ENCODE measurements at places on chromosomes 2 and 18.

- DNase-seq = no peak
Observed at GRCh38 chr18:62537946-62538345, 15.1 kb downstream of the ZCCHC2 start.

DNA sequence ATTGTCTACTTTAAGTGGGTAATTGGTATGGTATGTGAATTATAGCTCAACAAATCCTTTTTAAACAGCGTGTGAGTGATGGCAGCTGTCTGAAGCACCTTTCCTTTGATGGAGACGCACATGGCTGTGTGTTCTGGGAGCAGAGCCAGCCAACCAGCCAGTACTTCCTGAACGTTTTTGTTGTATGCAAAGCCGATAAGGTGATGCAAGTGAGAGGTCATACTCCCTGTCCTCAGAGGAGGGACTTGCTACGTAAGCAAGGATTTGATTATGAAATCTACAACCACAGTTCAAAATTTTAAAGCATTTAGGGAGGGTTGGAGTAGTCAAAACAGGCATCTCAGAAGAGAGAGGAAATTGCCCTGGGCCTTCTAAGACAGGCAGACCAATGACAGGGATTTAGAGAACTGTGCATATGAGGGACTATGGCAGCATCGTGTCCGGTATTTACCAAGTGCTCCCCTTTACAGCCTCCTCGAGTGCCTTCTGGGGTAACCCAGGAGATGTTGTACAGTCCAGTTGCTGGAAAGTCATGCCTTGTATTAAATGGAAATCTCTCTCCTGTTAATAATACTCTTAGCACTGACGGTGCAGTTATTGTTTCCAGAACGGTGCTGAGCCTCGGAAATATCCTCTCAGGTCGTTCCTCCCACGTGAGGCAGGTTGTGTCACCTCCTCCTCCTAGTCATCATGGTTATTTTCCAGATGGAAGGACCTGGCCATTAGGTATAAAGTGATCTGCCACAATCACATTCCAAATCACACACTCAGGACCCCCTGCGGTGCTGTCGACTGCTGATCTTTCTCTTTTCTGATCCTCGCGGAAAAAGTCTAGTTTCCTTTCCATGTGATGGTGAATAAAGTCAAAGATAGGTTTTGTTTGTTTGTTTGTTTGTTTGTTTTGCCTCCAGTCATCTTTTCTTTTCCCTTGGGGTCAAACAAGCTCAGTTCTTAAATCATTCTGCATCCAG lies 28.4 kb downstream of the ARHGEF4 start:
- peak; percentile 72 for DNase-seq

- DNase-seq = no peak
Observed at GRCh38 chr2:189576396-189576795, 4.2 kb downstream of the SLC40A1 start.

- peak; percentile 24 for DNase-seq
Observed at GRCh38 chr2:232389327-232389726, 10.8 kb downstream of the ALPP start.

DNA sequence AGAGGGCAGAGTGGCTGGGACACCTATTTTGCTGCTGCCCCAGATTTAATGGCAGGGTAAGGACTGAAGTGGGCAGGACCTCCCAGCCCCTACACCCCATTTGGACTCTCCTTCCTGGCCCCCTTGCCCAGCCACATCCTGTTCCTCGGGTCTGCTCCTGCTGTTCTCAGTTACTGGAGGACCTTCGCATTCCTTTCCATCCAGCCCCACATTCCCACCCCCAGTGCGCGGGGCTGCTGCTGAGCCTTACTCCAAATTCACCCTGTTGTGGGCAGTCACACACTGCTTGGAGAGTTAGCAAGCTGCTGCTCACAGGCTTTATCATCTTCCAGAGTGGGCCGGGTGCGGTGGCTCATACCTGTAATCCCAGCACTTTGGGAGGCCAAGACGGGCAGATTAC lies 75.2 kb upstream of the SLC14A2 start:
- DNase-seq = no peak

GRCh38 chr18:24810561-24811305 lies 350.3 kb downstream of the HRH4 start:
- DNase-seq = no peak

- no peak for DNase-seq
Observed at GRCh38 chr18:32360682-32361345, 109.9 kb downstream of the GAREM1 start.

DNA sequence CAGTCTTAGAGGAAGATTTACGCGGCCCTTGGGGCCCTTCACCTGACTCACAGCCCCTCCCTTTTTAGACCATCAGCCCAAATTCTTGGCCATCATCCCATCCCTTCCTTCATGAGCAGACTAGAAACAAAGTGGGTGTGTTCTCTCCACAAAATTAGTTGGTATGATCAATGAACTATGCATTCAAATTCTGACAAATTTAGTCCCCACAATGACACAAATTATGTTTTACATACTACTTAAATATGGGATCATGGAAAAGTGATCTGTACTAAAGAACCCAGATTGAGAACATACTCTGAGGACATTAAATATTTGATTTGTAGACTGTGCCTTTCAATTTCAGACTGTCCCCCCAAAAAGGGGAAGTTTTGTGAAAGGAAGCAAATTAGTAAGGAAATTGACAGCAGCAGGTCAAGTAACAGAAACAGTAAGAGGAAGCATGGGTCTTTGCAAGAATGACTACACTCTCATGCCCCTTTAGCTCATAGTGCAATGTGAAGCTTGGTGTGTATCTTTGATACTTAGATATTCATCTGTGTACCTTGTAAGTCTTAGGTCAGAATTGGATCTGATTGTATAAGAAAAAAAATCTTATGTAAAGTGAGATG lies 2.2 kb upstream of the MAPRE2 start:
- no peak for DNase-seq

DNA sequence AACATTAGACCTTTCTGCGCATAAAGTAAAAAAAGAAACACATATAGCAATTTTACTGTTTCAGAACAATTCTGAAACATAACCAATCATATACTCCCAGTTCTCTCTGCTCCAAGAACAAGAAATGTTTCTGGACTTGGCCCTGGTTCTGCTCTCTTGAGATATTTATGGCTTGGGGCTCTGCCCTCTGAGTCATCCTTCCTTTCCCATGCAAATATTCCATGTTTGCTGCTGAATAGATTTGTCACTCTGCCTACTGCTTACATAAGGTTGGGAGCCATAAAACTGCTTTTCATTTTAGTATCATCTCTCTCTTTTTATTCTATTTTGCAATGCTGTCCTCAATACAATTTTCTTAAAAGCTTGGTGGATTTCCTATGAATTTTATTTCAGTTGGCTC lies 499.6 kb upstream of the ACVR2A start:
- DNase-seq = no peak

DNA sequence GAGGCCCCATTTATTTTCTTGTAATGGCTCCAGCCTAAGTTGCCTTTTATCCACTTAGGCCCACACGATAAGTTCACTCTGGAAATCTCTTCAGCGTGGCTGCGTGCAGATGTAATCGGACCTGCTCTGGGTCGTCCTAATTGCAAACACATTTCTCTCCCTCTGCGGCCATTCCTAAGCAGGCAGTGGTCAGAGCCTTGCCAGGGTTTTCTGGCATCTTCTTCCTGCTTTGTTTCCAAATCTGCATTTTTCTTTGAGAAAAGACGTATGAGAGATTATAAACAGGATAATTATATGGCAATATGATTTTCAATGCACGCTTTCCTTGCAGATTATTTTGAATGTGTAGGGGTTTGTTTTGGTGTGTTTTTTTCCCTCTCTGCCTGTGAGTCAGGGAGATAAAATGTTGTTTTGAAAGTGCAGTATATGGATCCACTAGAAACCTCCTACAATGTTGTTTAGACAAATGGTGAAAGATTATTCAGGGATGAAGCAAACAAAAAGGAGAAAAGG lies 239.4 kb upstream of the TANK start:
- DNase-seq = peak; percentile 86

GRCh38 chr2:226215902-226216503 lies 583.6 kb downstream of the IRS1 start:
- DNase-seq = no peak

GRCh38 chr2:176205126-176205525 lies 16.7 kb downstream of the HOXD1 start:
- DNase-seq = no peak

- no peak for DNase-seq
Observed at GRCh38 chr2:192186806-192187205, 7.9 kb downstream of the TMEFF2 start.

DNA sequence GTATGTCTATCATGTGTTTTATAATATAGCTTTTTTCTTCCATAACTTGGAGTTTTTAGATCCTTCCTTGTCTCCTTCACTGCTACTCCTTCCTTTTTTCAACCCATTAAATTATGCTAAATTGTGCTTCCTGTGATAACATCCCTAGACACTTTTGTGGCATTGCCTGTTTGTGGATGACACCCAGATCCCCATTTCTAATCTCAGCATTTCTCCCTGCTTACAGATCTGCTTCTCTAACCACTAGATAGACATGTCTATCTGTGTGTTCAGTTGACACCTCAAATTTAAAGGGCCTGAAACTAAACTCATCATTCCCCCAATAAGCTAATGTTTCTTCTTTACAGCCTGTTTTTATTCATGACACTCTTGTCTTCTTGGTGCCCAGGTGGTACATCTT lies 244.8 kb downstream of the BABAM2 start:
- no peak for DNase-seq

- no peak for DNase-seq
Observed at GRCh38 chr2:216534809-216535208, 36.2 kb downstream of the RPL37A start.

GRCh38 chr2:134660626-134661402 lies 58.0 kb downstream of the TMEM163 start:
- no peak for DNase-seq

- no peak for DNase-seq
Observed at GRCh38 chr2:137255990-137256389, 490.6 kb downstream of the THSD7B start.

DNA sequence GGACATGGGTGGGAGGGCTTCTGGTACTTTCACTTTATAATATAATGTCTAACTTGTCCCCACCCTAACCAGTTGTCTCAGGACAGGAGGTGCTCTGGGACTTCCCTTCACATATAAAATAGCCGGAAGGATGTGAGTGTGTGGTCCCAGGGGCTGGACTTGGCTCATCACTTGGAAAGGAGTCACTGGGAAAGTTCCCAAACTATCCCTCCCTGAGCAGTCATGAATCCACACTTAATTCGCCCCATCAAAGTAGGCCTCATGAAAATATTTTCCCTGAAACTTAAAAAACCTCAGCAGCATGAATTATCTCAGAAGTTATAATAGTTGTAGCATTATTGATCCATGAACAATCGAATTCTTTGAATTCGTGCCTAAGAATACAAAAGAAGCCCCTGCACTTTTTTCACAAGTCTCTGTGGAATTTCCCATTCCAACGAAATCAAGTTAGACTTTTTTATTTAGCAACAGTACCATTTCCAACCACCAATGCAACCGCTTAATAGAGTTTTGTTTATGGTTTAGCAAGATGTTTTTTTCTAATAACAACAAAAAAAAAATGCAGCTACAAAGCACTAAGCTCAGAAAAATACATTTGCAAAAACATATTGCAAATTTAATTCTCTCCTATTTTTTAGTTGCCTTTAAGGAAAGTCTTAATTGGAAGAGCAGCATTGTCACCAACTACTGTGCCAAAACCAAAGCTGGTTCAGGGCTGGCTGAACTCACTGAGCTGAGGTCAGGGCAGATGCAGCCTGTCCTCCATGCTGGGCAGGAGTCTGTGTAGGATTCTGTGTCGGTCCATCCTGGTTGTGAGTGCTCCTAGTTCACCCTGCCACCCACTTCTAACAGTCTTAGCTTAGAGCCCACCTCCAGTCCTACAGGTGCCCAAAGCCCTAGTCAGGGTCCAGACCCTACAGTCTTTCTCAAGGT lies 68.8 kb upstream of the SPTBN1 start:
- DNase-seq = peak; percentile 64

DNA sequence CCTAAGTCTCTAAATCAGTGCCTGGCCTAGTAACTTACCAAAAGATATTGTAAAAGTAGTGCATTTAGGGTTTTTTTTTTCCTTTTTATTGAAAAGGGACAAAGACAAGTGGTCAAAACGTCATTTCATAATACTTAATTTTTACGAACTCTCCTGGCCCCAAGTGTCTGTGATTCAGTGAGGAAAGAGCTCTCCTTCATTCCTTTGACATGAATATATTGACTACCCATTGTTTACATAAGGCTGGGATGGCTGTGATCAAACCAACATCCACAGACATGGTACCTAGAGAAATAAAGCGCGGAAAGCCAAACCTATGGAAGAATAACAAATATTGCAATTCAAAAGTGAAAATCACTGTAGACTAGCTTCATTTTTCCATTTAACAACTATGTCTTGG lies 198.4 kb downstream of the BABAM2 start:
- peak; percentile 55 for DNase-seq

DNA sequence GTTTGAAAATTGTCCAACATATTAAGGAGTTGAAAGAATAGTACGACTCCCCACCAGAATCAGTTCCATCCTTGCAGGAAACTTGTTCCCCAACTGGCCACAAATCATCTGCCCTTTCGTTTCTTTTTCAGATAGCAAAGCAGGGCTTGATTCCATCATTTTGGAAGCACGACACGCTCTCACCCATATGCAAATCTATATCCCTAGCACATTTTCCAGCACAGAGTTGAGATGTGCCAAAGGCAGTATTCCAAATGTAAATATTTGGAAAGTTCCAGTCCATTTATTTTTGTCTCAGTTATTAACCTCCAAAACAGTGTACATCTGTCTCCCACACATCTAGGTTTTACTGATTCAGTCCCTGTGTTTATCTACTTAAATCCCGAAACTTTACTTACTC lies 128.8 kb upstream of the BCL2L11 start:
- DNase-seq = no peak

GRCh38 chr2:128319631-128320191 lies 1.0 kb upstream of the HS6ST1 start:
- no peak for DNase-seq

- DNase-seq = no peak
Observed at GRCh38 chr2:168541858-168542257, 85.8 kb downstream of the CERS6 start.

GRCh38 chr2:222780051-222780450 lies 80.8 kb upstream of the ACSL3 start:
- no peak for DNase-seq

GRCh38 chr18:51138936-51139335 lies 58.5 kb downstream of the MEX3C start:
- DNase-seq = no peak
